Activated CD4-positive, alpha-beta T cell treated with anti-CD3 and anti-CD28 coated beads, Interleukin-2, amount 10 ng/mL, durations not matched to agents 24 days and 14 days (primary cell): ENCODE measurements at places on chromosomes 1 and 21.

- H3K27ac ChIP-seq, result no peak overlapping the region
- H3K27me3 ChIP-seq, result no peaks in the 10 kb centered on the region
- no peak overlapping the region for H3K4me3 ChIP-seq
- no peak for DNase-seq
- H3K36me3 ChIP-seq, result no peaks in the 10 kb centered on the region
- no peaks in the 10 kb centered on the region for H3K4me1 ChIP-seq
Measured at GRCh38 chr1:219553934-219554502, 58.9 kb downstream of the ZC3H11B start.

DNA sequence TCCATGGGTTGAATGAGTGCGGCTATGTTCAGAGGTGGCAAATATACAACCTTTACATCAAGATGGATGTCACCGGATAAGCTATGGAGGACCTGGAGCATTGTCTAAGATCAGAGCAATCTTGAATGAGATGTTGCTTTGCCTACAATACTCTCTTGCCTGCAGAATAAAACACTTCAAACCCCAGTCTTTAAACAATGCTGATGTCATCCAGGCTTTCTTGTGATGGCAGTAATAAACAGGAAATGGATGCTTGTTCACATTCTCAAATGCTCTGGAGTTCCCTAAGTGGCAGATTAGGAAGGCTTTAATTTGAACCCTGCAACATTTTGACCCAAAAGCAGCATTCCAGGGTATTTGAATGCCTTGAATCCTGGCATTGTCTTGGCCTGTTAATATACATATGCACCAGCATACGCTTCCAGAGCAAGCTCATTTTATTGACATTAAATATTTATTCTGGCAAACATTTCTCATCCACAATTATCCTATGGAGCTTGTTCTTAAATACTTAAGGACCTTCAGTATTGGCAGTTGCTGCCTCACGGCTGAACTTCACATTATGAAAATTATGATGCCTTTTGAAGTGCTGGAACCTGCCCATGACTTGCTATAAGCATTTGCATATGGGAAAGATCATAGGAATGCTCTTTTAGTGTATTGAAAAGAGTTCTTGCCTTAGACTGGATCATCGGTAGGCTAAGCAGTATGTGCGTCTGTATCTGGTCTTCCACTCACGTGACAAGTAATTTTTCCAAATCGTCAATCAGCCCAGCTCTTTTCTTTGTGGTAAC is 422.7 kb downstream of the SIPA1L2 start:
- no peak for DNase-seq
- H3K4me1 ChIP-seq, result no peaks in the 10 kb centered on the region
- no peak overlapping the region for H3K4me3 ChIP-seq
- H3K27ac ChIP-seq, result no peak overlapping the region

- no peaks in the 10 kb centered on the region for H3K36me3 ChIP-seq
- no peaks in the 10 kb centered on the region for H3K27me3 ChIP-seq
- H3K4me1 ChIP-seq, result no peaks in the 10 kb centered on the region
- no peak for DNase-seq
- H3K4me3 ChIP-seq, result no peak overlapping the region
Measured at GRCh38 chr21:24658926-24659325, 948.4 kb downstream of the MRPL39 start.

DNA sequence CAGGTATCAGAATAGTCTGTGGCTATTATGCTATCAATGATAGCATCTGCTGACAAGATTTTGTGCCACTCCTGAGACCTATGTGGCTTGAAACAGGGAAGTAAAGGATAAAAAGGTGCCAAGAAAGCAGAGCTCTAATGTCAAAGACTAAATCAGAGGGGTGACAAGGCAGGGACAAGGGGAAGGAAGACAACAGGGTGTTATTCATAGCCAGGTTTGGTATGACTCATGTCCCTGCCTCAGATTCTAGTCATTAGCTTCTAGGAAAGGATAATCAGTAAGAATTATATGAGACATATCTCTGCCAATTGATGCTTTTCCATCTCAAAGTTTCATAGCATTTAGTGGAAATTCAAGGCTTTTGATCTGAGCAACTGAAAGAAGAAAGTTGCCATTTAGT is 31.8 kb upstream of the PLD5 start:
- H3K27ac ChIP-seq, result no peak overlapping the region
- no peak overlapping the region for H3K4me3 ChIP-seq
- H3K36me3 ChIP-seq, result no peaks in the 10 kb centered on the region
